Renal cortex interstitium (tissue), 15 donors: ENCODE measurements at places on chromosomes 2 and 18.

DNA sequence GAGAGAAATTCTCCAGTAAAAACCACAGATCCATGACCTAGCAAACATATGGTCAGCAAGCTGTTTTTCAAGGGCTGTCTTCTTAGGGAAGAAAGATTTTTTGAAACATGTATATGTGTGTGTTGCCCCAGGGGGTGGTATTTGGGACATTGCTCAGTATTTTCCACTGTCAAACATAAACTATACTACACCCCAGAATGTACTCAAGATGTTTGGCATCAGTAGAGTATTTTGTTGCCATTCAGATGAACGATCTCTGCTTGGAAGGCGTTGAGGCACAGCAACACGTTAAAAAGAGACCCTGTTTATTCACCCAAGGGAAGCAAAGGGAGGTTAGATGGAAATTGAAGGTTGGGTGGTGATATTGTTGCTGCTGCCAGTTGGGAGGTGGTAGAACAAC, 30.0 kb downstream of the EEF1B2 start:
- no peak for DNase-seq

DNA sequence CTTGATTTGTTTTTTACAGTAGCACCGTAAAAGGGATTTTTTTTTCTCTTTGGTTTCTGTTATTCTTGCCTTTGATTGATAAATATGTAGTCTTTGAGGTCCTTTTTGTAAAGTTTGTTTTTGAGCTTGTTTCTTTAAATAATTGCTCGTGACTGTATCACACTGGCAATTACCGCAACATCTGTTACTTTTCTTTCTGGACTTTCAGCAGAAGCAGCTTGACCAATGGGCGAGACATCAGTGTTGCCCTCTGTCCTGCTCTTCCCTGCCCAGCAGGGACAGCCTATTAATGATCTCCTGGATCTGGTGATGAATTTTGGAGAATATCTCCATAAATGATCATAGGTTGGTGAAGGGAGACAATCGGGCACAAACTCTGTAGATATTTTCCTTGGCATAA, 74.9 kb downstream of the TDRD15 start:
- no peak for DNase-seq

- DNase-seq, result no peak
These were observed 71.5 kb downstream of the SLC4A3 start for GRCh38 chr2:219698748-219699439.

DNA sequence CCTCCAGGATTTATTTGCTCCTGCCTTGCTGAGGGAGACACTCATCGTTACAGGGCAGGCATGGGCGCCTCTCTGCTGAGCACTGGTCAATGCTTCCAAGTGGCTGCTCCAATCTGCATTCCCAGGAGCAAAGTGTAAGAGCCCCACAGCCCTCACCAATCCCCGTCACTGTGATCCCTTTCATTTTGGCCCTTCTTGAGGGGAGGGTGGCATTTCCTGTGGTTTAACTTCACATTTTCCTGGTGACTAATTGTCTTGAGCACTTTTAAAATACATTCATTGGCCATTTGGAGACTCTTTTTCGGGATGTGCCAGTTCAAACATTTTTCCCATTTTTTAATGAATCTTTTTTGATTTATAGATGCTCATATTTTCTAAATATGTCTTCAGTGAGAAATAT, 33.0 kb downstream of the TPO start:
- DNase-seq, result no peak

DNA sequence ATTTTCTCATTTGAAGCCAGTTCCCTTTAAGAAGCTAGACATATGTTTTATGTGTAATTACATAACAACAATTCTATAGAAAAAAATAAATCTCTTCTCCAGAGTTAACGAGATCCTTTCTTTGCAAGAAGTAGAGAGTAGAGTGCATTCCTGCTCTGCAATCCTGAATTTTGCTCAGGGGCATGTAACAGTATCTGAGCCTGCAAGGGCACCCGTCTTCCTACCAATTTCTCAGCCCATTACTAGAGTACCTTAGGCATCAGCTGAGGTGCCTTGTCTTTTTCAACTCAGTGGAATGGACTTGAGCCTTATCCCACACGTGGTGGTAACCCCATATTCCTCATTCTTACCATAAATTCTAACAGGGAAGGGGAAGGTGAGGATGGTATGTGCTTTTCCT, 205.9 kb downstream of the IKZF2 start:
- no peak for DNase-seq

GRCh38 chr2:127081826-127082633, 24.9 kb downstream of the BIN1 start:
- DNase-seq, result no peak

DNA sequence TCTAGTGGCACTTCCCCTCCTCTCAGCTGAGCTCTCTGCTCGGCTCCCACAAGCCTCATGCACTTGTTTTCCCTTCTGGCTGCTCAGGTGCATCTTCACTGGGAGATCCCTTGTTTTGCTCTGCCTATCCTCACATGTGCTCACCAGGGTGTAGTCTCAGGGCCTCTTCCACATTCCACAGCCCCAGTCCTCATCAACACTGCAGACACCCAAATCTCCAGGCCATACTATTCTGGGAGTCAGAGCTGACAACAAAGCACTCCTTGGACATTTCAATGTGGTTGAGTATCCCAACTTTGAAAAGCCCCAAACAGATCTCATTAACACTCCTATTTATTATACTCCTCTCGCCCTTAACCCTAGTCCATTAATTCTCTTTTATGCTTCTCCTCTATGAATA, 71.3 kb downstream of the CCDC93 start:
- DNase-seq, result no peak

- no peak for DNase-seq
These were observed 12.3 kb upstream of the ATP9B start for GRCh38 chr18:79056827-79057367.

DNA sequence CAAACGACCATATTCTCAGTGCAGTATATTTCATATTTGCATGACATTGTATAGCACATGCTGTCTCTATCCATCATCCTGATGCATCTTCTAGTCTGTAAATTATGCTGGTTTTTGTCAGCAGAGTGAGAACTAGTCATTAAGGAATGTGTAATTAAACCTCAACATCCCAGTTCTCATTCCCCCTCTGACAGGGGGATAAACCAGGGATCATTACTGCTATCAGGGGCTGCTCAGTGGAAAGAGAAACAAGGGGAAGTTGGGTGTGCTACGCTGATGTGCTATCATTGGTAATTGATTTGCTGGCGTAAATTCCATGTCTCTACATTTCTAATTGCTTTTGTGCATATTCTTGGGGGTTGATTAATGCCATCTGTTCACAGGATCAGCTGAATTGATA, 7.7 kb downstream of the CNTNAP5 start:
- no peak for DNase-seq

DNA sequence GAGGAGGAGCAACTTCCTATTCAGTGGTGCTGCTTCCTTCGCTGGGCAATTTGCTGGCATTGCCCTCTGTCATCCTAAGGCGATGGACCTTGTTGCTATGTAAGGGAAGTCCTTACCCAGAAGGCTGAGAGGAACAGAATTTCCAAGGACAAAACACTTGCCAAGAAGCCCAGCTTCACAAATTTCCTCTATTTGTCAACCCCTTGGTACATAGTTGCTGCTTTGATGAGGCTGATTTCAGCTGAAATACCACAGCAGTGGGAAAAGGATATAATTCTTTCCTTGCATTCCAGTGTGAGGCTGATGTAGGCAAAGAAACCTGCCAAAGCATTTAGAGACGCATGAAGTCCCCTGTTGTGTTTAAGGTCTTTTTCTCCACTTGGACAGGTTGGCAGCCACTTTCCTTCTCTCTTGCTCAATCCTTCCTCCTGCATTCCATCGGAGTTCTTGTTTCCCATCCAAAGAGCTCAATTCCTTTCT, 16.4 kb upstream of the ST3GAL5 start:
- no peak for DNase-seq

GRCh38 chr2:180734382-180734781, 246.0 kb upstream of the UBE2E3 start:
- DNase-seq, result no peak

DNA sequence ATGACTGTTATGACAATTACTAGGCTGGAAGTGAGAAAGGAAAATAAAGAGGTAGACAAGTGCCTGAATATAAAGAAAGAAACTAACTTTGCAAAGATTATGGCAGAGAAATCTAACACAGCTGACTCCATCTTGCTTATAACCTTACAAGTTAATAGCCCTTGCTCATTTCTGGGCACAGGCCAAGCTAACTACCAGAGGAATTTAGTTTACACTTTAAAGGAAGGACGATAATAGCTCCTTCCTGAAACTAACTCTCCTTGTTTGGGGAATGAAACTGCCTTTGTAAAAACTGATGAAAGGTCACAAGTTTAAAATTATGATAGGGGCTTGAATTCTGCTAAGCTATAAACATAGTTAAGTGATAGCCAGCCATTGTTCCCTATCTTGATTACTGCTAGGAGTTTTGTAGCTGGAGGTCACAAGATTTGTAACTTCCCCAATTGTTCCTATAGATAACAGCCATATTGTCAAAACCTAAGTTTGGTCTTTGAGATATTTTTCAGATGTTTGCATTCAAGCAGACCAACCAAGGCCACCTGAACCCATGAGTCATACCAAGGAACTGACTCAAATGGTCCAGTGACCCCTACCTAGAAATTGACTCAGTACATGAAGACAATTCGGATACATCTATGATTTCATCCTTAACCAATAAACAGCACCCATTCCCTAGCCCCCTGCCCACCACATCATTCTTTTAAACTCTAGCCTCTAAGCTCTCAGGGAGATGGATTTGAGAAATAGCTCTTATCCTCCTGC, 209.2 kb upstream of the LRATD1 start:
- DNase-seq, result no peak

DNA sequence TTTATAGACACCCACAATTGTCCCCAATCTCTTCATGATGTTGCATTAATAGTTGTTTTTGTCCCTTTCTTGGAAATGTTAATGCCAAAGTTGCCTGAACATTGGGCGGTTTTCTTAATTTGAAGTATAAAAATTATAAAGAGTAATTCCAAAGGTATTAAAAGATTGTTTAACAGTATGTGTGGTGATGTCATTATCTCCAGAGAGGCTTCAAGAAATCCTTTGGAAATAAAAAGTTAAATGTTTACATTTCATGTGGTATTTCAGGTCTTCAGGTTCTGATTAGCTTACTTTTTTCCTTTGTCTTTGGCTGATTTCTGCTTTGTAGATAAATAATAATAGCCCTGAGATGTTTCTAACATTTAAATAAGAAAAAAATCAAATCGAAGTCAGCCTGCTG, 29.3 kb upstream of the NOSTRIN start:
- DNase-seq, result no peak

GRCh38 chr2:196980473-196980872, 54.0 kb upstream of the PGAP1 start:
- DNase-seq, result no peak

DNA sequence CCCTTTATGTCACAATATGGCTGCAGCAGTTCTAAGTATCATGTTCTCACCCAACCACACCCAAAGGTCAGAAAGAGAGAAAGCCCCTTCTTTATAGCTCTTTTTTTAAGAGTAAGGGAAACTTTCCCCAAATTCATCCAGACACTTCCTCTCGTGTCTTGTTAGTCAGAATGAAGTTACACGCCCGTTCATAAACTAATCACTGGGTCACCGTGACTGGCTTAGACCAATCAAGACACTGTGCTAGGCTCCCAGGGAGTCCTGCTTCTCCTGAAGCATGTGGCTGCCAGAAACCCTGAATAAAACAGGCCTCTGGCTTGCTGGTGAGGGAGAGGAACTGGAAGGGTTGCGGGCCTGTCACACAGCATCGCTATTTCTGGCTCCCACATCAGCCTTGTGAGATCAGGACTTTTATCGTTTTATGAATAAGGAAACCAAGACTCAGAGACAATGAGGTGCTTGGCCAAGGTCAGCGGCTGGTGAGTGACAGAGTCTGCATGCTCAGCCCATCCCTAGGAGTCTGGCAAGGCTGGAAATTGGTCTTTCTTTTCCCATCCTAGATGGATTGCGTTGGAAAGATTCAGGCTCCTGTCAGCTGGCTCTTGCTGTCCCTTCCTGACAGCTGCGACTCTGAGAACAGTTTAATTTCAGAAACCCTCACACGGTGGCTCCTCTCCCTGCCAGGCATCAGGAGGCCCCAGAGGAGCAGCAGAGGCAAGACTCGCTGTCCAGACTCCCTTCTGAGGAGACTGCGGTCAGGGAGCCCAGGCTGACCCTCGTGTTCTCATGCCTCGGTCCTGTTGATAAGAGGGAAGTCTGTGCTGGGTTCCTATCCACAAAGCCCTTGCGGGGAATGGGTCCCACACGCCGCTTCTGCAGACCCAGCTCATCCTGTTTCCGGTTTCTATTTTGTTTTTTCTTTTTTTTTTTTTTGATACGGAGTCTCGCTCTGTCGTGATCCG, 104.5 kb upstream of the TAF1B start:
- no peak for DNase-seq

GRCh38 chr2:41602341-41602740, 445.5 kb upstream of the PKDCC start:
- DNase-seq, result no peak

- no peak for DNase-seq
These were observed 311.1 kb downstream of the TXNL1 start for GRCh38 chr18:56327191-56327885.

GRCh38 chr2:56177420-56178220, 6.2 kb upstream of the CCDC85A start:
- DNase-seq, result no peak

DNA sequence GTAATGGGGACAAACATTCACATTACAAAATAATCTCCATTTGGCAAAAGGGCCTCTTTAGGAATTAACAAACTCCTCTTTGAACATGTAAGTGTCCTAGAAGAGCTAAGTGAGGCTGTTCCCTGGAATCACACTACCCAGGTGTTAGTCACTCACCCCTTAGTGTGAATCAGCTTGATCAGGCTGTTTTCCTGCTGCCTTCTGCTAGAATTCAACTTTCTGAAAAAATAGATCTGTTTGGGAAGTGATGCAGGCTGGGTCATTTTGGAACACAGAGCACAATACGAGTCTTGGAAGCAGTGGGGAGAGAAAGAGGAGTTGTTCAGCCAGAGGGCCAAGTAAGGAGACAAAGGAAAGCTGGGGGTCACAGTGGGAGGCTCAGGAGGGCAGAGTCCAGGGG, 40.0 kb downstream of the TTC32 start:
- DNase-seq, result no peak

GRCh38 chr2:228263156-228263555, 81.7 kb upstream of the SPHKAP start:
- DNase-seq, result no peak

- DNase-seq, result no peak
These were observed 16.9 kb downstream of the WNT10A start for GRCh38 chr2:218897394-218898108.

GRCh38 chr2:217027414-217027813, 167.6 kb upstream of the TNP1 start:
- no peak for DNase-seq

GRCh38 chr2:138534791-138535190, 33.2 kb downstream of the SPOPL start:
- DNase-seq, result no peak
